ENCODE measurements at places on chromosomes 3 and 15.

DNA sequence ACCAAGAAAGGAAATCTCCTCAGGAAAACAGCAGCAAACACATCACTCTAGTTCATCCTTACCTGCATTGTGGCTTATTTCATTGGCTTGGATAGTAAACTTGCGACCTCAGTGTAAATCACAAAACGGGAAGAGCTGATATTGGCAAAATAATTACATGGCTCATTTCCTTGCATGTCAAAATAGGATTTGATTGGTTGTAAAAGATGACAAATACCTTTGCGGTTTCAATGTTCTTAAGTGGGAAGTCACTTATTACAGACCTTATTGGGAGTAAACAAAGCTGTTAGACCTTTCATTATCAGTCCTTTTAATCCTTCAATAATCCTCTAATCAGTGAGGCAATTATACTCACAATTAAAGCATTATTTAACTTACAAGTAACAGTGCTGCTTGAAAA, 590.6 kb downstream of the MAGI1 start:
- no peak for DNase-seq

- no peak for DNase-seq
These were observed 171.8 kb downstream of the FEZF2 start for GRCh38 chr3:62201438-62202035.

DNA sequence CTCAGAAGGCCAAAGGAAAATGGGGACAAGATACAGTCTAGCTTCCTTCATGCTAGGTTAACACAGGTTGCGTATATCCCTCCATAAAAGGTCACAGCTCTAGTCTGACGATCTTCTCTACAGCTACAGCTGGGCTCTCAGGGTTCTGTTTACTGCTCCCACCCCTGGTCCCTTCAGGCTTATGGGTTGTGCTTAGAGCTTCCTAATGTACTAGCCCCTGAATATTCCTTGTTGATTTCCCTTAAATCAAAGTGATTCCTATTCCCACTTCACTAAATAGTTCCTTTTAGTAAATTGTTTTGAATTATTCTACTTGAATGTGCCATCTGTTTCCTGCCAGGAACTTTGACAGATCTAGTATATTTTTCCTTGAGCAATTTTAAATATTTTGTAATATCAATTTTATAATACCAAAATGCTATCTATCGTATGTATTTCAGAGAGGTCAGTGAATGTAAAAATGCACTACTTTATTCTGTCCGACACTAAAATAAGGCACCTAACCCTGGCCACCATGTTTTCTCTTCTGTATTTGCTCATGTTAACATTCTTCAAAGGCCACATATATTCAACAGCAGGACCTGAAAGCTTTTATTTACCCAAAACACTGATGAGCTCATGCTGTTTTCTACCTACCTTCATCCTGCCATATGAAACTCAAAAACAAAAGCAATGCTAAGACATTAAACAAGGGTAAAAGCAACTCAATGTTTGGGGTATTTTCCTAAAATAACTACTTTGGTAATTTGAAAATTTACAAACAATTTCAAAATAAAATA, 92.8 kb upstream of the TGFBR2 start:
- no peak for DNase-seq

GRCh38 chr3:114418724-114419543, 125.1 kb downstream of the TIGIT start:
- no peak for DNase-seq

- DNase-seq, result no peak
These were observed 250.8 kb upstream of the TGFBR2 start for GRCh38 chr3:30355622-30356021.

DNA sequence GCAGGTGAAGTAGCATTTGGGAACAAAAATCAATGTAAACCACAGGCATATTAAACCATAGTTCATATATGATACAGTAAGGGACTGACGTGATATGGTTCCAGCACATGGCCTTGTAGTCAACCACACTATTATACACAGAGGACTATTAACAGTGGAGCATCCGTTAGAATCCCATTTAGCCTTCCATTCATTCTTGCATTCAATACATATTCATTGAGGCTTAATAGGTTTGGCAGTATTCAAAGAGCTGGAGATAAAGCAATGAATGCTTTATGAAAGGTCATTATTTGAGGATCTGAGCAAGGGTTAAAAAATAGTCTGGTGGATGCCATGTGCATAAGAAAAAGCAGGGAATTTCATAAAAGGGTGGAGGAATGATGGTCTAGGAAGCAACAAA, 89.1 kb downstream of the MME start:
- DNase-seq, result no peak

DNA sequence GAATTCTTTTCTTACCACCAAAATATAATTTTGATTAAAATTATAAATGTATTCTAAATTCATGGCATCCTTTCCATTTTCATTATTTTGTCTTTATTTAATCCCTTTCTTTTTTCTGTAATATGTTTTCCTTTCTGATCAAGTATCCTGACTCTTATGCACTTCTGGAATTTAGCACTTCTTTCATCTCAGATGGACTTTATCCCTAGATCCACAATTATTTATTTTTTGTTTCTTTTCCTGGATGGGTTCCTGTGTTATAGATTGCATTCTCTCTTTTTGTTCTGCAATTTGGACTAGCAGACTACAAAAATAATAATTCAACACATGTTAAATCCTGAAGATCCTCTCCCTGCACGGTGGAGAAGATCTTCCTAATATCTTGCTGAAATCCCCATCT, 76.9 kb upstream of the CDIN1 start:
- no peak for DNase-seq

- no peak for DNase-seq
These were observed 355 bp downstream of the FBXW12 start for GRCh38 chr3:48372377-48372770.
